Activated CD8-positive, alpha-beta T cell treated with anti-CD3 and anti-CD28 coated beads for 36 hours (primary cell): ENCODE measurements at places on chromosomes 12 and 14.

GRCh38 chr12:3202096-3202495, 124.9 kb downstream of the TSPAN9 start:
- no peak for DNase-seq

DNA sequence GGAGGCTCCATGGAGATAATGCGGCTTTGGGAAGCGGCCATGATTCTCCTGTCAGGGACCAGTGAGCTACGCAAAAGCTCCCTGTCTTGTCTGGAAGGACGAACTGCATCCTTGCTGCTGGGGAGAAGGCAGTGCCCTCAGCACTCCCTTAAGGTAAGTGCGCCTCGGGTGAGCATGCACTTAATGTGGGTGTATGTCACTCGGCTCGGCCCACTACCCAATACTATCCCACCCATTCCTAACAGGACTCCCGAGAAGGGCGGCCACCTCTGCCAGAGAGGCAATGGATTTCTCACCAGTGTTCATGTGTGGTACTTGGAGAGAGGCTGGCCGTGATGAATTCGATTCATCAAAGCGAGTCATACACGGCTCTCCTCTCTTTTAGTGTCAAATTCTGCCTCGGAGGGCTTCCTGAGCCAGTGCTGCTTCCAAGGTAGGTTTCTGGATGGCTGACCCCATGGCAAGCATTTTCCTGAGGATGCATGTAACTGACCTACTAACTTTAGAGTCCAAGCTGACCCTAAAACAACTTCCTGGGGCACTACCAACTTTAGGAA, 151.7 kb upstream of the RTL1 start:
- no peak for DNase-seq

- DNase-seq = no peak
Observed at GRCh38 chr14:32938719-32939253, at the start of gene NPAS3. TSS of gene NPAS3 (plus strand) at chr14:32938879.

DNA sequence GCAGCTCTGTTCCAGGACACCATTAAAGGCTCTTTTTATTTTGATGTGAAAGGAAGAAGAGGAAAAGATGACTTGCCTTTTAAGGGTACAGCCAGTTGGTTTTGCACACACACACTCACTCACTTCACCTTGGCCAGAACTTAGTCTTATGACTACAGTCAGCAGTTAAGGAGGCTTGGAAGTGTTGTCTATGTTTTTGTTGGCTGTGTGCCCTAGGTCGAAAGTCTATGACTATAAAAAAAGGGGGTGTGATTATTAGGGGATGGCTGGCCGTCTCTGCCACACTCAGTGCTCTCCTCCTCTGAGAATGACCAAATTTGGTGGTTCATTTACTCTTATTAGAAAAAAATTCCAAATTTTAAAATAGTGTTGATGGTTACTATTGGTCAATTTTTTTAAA, 139.5 kb upstream of the OTX2 start:
- no peak for DNase-seq

- DNase-seq = no peak
Observed at GRCh38 chr14:90440021-90440451, 43.2 kb downstream of the CALM1 start.

DNA sequence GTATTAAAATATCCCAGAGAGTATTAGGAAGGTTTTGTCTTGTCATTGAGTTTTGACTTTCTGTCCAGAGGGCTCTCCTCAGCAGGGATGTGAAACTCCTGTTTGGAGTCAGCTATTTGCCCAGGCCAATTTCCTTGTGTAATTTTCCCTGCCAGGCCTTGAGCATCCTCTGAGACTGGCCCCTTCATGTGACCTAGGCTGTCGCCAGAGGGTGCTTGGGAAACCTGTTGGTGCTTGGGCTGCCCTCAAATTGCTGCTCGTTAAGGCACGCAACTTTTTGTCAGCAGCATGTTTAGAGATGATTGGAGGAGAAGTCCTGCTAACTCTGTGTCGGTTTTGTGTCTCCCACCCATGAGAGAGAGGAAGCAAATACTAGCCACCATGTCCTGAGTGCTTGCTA, 39.1 kb downstream of the IQSEC3 start:
- DNase-seq = no peak

DNA sequence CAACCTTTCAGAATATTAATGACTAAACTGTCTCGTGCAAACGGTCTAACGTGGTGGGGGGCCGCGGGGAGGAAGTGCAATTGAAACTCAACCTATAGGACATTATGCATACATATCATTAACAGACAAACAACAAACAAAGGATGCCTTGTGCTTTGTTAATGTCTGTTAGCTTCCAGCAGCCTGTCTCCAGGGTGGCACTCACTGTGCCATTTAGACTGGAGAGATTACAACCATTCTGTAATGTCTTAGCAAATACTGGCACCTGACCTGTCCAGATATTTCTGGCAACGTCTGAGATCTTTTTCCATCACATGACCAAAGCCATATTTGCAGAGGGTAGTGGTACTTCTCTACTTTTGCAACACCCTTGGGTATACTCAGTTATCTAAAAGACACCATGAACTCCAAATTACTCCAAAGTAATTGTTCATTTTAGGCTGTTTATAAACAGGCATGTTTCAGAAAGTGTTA, 11.6 kb downstream of the BHLHE41 start:
- no peak for DNase-seq

- no peak for DNase-seq
Observed at GRCh38 chr12:72102150-72102549, 163.5 kb downstream of the TPH2 start.
